H1 (cell line): ENCODE measurements at places on chromosomes 11 and 22.

DNA sequence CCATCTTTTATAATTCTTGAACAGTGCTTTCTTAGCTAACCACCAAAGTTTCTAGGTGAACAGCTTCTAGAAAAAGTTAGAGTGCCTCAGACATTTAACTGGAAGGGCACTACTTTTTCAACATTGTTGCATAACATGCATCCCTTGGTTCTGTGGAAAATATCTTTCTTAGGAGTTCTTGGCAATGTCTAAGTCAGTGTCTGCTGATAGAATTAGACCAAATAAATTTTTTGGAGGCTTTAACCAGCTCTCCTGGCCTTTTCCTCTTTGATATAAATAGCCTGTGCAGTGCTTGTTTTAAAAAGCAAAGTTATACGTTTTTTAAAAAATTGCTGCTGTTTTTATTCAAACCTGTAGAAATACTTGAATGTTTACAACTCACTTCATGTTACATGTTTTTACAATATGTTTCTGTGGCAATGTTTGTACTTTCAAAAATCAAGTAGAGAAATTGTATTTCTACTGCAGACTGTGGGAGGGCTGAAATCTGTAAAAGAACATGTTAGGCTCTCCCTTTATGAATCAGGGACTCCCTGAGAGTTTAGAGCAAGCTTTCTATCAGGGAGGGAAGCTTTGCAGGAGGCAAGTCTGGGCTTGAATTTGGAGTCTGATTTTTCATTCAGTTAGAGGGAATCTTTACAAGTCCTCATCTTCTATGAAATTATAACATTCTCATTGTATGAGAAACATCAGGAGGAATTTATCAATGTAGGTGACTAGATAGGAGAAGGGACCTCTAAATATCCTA is 16.3 kb upstream of the PANX1 start:
- no peaks in the 10 kb centered on the region for H3K4me1 ChIP-seq
- H3K27me3 ChIP-seq = no peaks in the 10 kb centered on the region
- no peak for DNase-seq
- no peaks in the 10 kb centered on the region for H3K36me3 ChIP-seq
- no peak overlapping the region for H3K4me3 ChIP-seq

- H3K4me3 ChIP-seq = no peak overlapping the region
- no peaks in the 10 kb centered on the region for H3K27me3 ChIP-seq
- no peak overlapping the region for H3K27ac ChIP-seq
- H3K4me1 ChIP-seq = no peaks in the 10 kb centered on the region
- DNase-seq = no peak
These were observed 14.7 kb downstream of the BARX2 start for GRCh38 chr11:129390303-129390821.

DNA sequence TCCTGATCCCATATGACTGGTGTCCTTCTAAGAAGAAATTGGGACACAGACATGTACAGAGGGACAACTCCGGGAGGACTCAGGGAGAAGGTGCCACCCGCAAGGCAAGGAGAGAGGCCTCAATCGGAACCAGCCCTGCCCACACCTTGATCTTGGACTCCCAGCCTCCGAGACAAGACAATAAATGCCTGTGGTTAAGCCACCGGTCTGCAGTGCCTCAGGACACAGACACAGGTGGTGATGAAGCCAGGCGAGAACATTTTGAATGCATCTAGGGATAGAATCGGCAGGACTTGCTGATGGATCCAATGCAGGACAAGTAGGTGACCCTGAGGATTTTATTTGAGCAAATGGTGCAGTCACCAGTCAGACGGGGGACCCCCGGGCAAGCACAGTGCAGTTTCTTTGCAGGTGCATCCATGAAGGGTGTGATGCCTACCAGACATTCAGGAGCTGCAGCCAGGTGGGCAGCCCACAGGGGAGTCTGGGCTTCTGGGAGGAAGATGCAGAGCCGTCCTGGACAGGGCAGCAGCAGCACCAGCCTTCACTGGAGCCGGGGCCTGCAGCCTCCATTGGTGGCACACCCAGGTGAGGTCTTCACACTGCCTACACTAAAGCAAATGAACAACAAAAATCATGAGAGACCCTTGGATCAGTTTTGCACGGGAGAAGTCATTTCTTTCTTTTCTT is 20.2 kb upstream of the SEPTIN5 start:
- no peaks in the 10 kb centered on the region for H3K36me3 ChIP-seq
- DNase-seq = no peak
- H3K27me3 ChIP-seq = no peaks in the 10 kb centered on the region

DNA sequence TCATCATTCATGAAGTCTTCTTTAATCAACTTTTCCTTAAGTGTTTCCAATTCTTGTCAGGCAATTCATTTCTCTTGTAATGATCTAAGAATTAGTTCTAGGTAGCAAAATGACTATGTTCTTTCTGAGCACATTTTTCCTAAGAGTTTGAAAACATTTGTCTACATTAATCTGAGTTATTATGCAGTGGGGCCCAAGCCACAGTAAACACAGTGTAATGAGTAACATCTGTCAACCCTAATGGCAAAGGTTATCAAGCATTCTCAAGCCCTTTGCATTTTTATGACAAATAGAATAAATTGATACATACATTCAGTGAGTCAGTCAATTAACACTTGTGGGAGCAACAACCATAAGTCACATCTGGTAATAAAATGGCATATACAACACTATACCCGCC is 106.7 kb upstream of the ZC3H12C start:
- H3K4me1 ChIP-seq = no peaks in the 10 kb centered on the region
- no peak overlapping the region for H3K27ac ChIP-seq
- H3K27me3 ChIP-seq = no peaks in the 10 kb centered on the region
- no peaks in the 10 kb centered on the region for H3K36me3 ChIP-seq
- no peak for DNase-seq

GRCh38 chr22:38862375-38863329 is 9.4 kb downstream of the CBX6 start:
- H3K4me1 ChIP-seq = peaks cover 34% of the 10 kb centered on the region
- no peak overlapping the region for H3K4me3 ChIP-seq
- H3K27me3 ChIP-seq = no peaks in the 10 kb centered on the region
- H3K36me3 ChIP-seq = no peaks in the 10 kb centered on the region

- no peak overlapping the region for H3K27ac ChIP-seq
- no peak overlapping the region for H3K4me3 ChIP-seq
- peaks cover 26% of the 10 kb centered on the region for H3K36me3 ChIP-seq
- H3K27me3 ChIP-seq = no peaks in the 10 kb centered on the region
- H3K4me1 ChIP-seq = no peaks in the 10 kb centered on the region
- DNase-seq = no peak
These were observed 27.2 kb downstream of the CERK start for GRCh38 chr22:46710806-46711205.

DNA sequence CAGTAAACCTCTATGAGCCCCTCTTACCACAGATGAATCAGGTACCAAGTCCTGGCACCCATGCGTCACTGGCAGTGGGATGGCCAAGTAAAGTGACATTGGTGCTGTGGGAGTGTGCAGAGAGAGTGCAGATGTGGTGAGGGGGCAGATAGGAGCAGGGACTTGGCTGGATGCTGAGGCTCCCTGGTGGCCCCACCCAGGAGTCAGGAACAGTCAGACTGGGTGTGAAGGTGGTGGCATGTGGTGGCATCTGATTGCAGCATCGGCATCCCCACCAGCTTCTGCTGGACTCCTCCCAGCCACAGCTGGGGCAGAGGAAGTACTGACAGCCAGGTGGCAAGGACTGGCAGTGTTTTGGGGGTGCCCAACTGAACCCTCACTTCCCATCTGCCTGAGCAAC is 11.4 kb downstream of the DGAT2 start:
- no peak for DNase-seq
- no peaks in the 10 kb centered on the region for H3K36me3 ChIP-seq
- no peak overlapping the region for H3K4me3 ChIP-seq
- peaks cover 3% of the 10 kb centered on the region for H3K4me1 ChIP-seq
- no peaks in the 10 kb centered on the region for H3K27me3 ChIP-seq
- H3K27ac ChIP-seq = no peak overlapping the region

- no peak overlapping the region for H3K27ac ChIP-seq
- no peaks in the 10 kb centered on the region for H3K36me3 ChIP-seq
- DNase-seq = no peak
- H3K4me3 ChIP-seq = no peak overlapping the region
- H3K4me1 ChIP-seq = no peaks in the 10 kb centered on the region
These were observed 55.7 kb upstream of the TOP3B start for GRCh38 chr22:22038178-22038880.

DNA sequence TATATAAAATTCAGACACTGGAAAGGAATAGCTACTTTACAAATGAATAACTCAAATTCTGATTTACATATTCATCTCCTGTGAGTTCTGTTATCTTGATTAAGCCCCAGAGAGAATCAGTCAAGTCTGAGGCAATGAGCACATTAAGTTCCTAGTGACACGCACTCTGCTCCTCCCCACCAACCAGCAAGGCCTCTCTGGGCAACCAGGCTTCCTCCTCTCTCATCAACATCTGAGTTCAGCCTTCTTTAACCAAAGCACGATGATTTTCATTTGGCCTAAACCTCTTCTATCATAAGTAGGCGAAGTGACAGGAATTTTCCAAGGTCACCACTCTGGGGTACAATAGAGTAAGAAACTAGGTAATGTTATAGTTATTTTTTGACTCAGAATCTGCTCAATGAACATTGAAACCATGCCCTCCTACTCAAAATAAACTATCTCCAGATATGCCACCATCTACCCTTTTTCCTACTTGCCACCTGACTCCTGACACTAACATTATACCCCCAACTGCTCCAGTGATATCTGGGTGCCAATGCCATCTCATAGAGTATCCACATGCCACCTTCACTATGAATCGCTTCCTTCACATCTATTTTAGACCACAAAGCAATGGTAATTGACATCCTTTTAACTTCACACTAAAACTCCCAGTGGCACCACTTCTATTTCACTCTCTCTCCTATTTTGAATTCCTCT is 114.8 kb downstream of the FAM76B start:
- no peaks in the 10 kb centered on the region for H3K36me3 ChIP-seq
- no peaks in the 10 kb centered on the region for H3K27me3 ChIP-seq
- no peak overlapping the region for H3K27ac ChIP-seq
- no peak overlapping the region for H3K4me3 ChIP-seq

DNA sequence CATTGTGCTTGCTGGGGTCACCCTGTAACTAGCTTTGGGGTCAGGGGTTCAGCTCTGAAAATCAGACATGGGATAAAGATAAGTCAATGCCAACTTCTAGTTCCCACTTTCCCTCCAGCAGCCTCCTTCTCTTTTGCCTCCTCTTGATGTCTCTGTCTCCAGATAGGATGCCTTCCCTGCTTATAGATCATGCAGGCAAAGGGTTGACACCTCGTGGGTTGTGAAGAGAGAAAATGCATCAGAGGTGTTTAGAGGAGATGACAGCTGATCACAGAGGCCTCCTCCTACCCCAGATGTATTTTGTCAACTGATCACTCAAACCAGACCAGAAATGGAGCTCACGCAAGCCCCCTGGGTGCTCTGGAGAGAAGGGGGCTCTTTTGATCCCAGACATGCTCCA is 337.8 kb downstream of the BUD13 start:
- DNase-seq = no peak
- H3K36me3 ChIP-seq = no peaks in the 10 kb centered on the region
- no peak overlapping the region for H3K4me3 ChIP-seq
- H3K27me3 ChIP-seq = no peaks in the 10 kb centered on the region
- no peaks in the 10 kb centered on the region for H3K4me1 ChIP-seq

DNA sequence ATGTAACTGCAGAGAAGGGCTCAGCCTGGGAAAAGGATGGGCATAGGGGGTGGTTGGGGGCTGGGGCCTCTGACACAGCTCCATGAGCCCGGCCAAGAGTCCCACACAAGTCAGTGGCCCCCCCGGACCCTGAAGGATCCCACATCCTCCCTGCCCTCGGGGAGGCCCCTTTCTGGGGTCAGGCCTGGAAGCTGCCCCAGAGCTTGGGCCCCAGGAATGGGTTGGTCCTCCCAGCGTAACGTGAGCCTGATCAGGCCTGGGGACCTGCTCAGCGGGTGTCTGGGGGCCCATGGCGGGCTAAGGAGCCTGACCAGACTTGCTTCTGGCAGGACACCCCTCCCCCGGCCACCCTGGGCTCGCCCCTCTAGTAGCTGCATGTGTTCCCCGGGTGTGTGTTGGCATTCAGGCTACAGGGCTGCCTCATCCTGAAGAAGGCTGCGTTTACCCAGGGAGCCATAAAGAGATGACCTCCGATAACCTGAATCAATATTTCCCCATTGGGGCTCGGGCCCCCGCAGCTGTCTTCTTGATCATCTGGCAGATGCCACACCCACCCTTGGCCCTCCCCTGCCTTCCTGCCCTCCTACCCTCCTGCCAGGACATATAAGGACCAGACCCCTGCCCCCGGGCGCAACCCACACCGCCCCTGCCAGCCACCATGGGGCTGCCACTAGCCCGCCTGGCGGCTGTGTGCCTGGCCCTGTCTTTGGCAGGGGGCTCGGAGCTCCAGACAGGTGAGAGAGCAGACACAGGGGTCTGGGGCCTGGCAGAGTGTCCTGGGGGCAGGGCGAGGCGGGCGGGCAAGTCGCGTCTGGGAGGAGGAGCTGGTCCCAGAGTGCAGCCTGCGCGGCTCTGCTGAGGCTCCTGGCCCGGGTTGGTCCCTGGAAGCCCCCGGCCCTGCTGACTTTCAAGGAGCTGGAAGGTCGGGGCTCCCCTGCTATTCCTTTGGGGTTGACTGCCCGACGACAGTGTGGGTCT is at the start of gene MUC2:
MUC2 (plus strand) TSS at position 631 of the 978 bp plus-strand sequence.
- no peak within 1 kb of the TSS for H3K4me3 ChIP-seq
- no peak within 1 kb of the TSS for H3K27ac ChIP-seq
- peak; percentile 45 for DNase-seq
- H3K4me1 ChIP-seq = peaks cover 3% of the 10 kb centered on the region; the same call in 1 of the 2 replicates
- no peaks in the 10 kb centered on the region for H3K27me3 ChIP-seq

DNA sequence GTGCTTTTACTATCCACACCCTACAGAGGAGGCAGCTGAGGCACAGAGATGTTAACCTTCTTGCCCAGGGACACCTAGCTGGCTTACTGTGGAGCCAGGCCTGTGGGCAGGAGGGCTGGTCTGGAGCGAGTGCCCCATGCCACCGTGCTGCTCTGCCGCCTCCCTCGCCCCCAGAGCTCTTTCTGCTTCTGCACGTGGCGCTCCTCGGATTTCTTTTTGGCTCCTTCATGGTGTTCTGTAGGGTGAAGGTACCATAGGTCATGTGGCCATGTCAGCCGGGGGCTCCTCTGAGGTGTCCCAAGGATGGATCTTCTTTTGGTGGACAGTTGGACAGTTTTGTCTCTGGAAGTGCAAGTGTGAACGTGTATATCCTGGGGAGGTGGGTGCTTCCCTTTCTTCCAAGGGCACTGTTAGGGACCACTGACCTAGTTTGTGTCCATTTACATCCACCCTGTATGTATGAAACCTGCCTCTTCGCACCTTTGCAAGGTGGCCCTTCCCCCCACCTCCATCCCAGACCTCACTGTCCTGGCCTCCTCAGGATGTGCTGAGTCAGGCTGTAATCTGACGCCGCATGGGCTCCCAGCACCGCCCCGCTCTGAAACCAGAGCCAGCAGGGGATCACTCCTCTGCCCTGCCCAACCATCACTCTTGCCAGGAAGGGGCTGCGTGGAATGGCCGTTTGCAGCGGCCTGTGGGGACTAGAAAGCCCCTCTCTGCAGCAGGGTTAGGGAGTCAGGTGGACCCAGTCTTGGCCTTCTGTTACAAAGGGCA is 31.7 kb downstream of the POLR3H start:
- peak; percentile 81 for DNase-seq
- H3K4me3 ChIP-seq = no peak overlapping the region
- H3K27ac ChIP-seq = peak overlapping the region; percentile 49; the same call in 1 of the 2 replicates
- no peaks in the 10 kb centered on the region for H3K27me3 ChIP-seq
- H3K4me1 ChIP-seq = peaks cover 4% of the 10 kb centered on the region
- H3K36me3 ChIP-seq = peaks cover 9% of the 10 kb centered on the region
